ENCODE measurements at places on chromosomes 5 and 9.

GRCh38 chr9:136270173-136270705 is 24.6 kb upstream of the QSOX2 start:
- no peak for DNase-seq

- no peak for DNase-seq
Measured at GRCh38 chr5:150781706-150782614, 3.4 kb downstream of the SMIM3 start.

DNA sequence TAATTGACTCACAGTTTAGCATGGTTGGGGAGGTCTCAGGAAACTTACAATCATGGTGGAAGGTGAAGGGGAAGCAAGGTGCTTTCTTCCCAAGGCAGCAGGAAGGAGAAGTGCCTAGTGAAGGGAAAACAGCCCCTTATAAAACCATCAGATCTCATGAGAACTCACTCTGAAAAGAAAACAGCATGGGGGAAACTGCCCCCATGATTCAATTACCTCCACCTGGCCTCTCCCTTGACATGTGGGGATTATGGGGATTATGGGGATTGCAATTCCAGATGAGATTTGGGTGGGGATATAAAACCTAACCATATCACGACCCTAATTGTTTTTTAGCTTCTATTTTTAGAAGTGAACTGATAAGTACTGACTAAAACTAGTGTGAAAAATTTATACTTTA is 1377.5 kb upstream of the DMAC1 start:
- no peak for DNase-seq

- DNase-seq, result no peak
Measured at GRCh38 chr9:137487454-137488326, 28.6 kb upstream of the NSMF start.

GRCh38 chr9:101054657-101055056 is 26.1 kb downstream of the PLPPR1 start:
- no peak for DNase-seq

DNA sequence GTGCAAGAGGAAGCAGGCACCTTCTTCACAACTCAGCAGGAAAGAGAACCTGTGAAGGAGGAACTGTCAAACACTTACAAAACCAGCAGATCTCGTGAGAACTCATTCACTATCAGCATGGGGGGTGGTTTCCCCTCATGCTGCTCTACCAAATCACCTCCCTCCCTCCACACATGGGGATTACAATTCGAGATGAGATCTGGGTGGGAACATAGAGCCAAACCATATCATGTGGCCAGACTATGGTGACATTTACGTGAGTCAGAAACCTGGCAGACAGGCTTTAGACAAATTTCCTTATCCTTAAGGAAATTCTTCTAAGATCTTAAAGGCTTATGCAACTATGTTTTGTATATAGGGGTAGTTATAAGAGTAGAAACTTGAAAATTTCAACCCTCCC is 8.7 kb upstream of the AOPEP start:
- no peak for DNase-seq

DNA sequence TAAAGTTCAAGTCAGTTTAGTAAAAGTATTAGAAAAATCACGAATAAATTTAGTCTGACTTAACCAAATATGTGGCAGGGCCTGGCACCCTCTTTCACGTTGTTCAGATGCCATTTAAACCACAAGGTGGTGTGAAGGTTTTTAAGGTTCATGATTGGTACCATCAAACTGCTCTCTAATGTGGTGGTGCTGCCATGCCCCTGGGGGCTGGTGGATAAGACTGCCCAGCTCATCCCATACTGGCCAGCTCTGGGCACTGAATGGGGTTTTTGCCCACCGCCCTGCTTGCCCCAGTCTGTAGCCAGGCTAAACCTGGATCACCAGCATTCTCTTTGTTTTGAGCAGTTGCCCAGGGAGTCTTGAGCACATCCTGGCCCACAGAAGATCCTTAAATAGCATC is 159.3 kb downstream of the GABBR2 start:
- no peak for DNase-seq

- no peak for DNase-seq
Measured at GRCh38 chr5:93580927-93581445, at the start of gene NR2F1-AS1. Gene NR2F1-AS1 (minus strand): TSS chr5:93581219.

DNA sequence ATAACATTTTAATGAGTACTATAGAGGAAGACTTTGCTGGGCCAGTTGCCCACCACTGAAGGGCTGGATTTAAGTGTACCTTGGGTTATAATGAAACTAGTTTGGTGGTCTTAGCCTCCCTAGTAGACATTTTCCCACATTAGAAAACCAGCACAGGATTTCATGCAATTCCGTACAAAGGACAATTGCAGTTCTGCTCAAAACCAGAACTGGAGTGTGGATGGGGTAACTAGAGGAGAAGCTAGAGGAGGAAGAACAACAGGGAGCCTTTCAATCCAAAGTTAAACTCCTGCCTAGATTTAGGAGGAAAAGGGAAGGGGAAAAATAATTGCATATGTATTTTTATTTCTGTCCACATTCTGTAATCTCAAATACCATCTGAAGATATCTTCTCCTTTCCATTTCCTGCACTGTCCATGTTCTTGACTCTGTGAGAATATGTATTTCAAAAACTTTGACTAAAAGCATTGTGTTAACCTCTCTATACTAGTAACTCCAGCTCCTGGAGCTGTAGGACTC is 97.5 kb upstream of the SSBP2 start:
- DNase-seq, result peak; percentile 8

- DNase-seq, result no peak
Measured at GRCh38 chr9:128243215-128244018, 32.4 kb downstream of the GOLGA2 start.

GRCh38 chr5:1195916-1196315 is 5.5 kb upstream of the SLC6A19 start:
- DNase-seq, result no peak

DNA sequence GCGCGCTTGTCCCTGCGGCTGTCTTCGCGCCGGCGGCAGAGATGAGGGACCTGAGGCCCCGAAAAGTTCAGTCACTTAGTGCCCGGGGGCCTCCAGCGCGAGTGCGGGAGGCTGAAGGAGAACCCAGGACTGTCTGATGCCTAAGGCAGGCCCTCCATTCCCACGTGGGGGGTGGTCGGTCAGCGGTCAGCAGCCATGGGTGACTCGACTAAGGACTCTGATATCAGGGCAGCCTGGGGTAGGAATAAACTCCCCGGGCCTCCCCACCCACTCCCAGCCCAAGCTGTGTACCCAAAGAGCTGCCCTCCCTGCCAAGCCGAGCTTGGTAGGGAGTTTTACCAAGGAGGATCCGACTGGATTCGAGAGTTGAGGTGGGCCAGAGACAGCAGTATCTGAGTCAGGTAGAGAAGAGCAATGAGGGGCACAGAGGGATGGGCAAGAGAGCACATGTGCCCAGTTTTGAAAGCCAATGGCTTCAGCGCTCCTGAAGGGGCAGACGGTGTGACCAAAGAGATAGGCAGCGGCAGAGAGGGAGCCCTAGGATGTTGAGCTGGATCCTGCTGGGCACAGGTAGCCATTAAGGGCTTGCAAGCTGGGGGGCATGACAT is 787 bp downstream of the FGFR4 start:
- no peak for DNase-seq

- DNase-seq, result no peak
Measured at GRCh38 chr5:61732796-61733195, 400.7 kb downstream of the ZSWIM6 start.

GRCh38 chr9:35940458-35941407 is 17.2 kb downstream of the OR2S2 start:
- DNase-seq, result no peak

DNA sequence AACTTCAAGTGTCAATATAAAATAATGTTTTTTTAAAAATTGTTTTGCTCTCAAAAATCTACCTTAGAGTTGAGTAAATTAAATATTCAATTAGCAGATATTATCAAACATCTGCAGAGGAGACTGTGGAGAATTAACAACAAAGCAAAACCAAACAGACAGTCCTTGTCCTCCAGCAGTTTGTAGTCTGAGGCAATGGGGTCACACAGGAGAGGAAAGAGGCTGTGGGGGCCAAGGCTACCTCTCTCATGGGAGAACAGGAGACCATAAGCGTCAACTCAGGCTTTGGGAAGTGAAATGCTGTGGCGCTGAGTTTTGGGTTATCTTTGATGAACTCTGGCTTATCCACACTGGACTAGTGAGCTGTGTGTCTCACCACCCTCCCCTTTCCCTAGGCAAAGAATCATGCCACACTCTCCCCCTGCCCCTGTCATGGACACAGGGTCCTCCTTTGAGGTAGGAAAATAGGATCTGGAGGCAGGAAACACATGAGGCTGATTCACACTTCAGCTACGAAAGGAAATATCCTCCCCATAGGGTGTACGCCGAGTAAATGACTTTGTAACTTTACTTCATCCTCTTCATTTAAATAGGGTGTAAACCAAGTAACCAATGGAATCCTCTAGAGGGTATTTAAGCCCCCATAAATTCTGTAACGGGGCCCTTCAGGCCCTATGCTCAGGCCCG is 152.7 kb downstream of the FSTL4 start:
- DNase-seq, result no peak

DNA sequence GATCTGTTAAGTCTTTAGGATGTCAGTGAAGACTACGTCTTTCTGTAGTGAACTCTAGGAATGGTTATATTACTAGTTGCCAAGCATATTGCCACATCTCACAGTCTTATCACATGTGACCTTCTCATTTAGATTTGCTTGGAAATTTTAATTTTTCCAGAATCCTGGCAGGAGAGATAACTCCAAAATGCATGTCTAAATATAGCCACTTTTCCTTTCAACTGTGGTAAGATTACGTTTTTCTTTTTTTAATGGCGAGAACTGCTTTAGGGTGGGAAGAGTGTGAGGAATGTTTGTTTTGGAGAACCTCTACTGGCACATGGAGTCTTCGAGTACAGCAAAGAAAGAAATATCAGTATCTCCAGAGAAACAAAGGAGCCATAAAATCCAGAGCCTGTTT is 91.7 kb upstream of the ADAMTSL1 start:
- DNase-seq, result no peak

DNA sequence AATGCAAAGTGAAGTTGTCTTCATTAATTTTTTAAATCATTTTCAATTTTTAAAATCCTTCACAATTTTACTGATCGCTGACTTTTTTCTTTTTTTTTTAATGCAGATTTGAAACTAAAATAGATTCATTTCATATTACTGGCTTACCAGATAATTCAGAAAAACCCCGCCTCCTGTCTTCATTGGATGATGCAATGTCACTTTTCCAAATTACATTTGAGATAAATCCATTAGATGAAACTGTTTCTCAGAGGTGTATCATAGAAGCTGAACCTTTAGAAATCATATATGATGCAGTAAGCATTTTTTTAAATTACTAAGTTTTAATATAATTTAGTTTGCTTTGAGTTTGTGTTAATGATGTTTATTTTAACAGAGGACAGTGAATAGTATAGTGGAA is 60.6 kb downstream of the VPS13A start:
- no peak for DNase-seq

- DNase-seq, result no peak
Measured at GRCh38 chr5:152051499-152052454, 127.1 kb upstream of the GLRA1 start.

DNA sequence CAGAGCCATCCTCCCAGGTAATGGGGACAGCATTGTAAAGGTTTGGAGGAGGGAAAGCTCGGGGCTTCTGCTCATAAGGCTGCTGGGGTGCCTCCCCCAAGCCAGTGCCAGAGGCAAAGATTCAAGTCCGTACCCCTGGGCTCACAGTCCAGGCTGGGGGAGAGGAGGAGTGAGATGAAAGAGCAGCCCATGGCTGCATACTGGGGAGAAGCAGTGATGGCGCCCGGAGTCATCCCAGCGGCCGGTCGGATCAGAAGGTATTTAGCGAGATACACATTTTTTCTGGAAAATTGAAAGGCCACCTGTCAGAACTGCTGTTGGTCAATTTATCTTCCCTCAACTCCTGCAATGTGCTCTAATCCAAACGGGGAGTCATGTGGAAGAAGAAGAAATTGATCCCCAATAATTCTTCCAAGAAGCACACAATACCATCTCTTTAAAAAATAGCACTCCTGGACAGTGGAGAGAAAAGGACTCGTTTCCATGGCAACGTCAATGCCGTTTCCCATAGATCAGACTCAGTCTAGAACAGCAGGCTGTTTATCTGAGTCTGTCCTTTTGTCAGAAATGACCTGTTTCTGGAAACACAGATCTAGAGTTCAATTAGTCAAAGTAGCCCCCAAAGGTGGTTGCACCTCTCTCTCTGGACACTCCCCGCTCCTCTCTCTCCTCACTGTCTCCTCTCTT is 65.9 kb downstream of the NSG2 start:
- no peak for DNase-seq

DNA sequence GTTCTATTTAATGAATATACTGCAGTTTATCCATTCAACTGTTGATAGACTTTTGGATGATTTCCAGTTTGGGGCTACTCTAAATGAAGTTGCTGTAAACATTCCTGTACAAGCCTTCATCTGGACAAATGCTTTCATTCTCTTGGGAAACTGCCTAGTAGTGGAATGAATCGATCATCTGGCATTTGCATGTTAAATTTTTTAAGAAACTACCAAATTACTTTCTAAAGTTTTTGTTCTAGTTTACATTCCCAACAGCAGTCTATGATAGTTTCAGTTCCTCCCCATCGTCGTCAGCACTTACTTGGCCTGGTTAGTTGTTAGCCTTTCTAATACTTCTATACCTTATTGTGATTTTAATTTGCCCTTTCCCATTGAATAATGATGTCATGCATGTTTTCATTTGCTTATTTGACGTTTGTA is 306.3 kb downstream of the FER start:
- DNase-seq, result no peak

DNA sequence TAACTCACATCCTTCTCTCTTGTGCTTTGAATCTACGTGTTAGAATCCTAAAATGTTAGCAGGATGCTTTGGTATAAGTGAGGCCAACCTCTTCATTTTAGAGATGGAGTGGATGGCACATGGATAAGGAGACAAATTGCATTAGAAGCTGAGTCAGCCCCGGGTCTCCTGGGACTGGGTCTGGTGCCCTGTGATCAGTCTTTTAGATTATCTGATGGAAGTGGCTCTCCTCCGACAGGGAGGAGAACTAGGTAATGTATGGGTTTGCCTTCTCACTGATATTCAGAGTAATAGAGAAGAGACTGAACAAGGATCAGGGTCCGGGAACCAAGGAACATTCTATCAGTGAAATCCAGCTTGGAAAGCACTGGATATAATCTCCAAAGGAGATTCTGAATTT is 74.9 kb upstream of the TNFSF8 start:
- DNase-seq, result no peak

DNA sequence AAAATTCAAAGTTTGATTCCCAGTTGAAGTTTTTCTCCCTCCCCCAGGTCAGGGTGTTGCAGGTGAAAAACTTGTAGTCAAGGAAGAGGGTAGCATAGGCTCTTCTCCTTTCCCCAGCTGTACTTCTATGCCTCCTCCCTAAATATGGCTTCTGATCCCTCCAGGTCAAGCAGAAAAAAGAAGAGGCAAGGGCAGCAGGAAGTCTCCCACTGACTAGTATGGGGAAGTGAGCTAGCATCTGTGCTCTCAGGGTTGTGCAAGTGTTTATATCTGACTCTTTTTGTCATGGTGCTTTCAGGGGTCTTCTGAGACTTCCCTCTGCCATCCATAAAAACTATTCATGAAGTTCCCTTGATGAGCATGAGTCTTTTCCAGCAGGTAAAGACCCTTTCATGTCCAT is 76.0 kb downstream of the ATPSCKMT start:
- no peak for DNase-seq

- no peak for DNase-seq
Measured at GRCh38 chr9:127250896-127251391, 13.6 kb upstream of the GARNL3 start.

- no peak for DNase-seq
Measured at GRCh38 chr5:114581136-114581535, 219.3 kb downstream of the KCNN2 start.

All from hematopoietic multipotent progenitor cell treated with erythropoietin and hydrocortisone succinate and interleukin-3 and kit ligand, for 8 days (in vitro differentiated cells).